ENCODE measurements at places on chromosomes 5 and 9.

- DNase-seq = no peak
These were observed 38.0 kb downstream of the GDA start for GRCh38 chr9:72187121-72187695.

- DNase-seq = no peak
These were observed 21.7 kb upstream of the C5orf47 start for GRCh38 chr5:173967241-173967640.

- no peak for DNase-seq
These were observed 6.4 kb upstream of the AMBP start for GRCh38 chr9:114084282-114085073.

DNA sequence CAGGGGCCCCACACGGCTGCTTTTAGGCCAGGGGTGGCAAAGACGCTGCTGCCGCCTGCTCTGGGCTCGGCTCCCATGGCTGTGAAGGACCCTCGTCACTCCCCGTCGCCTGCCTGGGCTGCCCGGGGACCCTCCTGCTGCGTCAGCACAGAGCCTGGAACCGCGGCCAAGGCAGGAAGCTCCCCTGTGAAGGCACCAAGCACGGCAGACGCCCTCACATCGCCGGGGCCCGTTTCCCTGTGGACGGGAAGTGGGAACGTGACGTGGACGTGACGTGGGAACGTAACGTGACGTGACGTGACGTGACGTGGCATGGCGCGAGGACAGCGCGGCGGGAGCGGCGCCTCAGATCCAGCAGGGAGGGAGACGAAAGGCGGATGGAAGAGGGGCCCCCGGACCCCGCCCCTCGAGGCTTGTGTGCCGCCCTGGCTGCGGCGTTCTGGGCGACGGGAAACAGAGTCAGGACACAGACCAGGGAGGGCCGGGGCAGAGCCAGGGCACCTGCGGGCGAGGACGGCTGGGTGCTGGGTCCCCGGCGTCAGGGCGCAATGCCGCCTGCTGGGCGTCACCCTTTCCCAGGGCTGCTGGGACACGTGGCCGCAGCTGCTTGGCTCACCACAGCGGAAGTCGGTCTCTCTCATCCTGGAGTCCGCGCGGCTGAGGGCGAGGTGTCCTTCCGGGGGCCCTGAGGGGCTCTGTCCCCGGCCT lies 53.1 kb downstream of the MRPL36 start:
- DNase-seq = no peak

DNA sequence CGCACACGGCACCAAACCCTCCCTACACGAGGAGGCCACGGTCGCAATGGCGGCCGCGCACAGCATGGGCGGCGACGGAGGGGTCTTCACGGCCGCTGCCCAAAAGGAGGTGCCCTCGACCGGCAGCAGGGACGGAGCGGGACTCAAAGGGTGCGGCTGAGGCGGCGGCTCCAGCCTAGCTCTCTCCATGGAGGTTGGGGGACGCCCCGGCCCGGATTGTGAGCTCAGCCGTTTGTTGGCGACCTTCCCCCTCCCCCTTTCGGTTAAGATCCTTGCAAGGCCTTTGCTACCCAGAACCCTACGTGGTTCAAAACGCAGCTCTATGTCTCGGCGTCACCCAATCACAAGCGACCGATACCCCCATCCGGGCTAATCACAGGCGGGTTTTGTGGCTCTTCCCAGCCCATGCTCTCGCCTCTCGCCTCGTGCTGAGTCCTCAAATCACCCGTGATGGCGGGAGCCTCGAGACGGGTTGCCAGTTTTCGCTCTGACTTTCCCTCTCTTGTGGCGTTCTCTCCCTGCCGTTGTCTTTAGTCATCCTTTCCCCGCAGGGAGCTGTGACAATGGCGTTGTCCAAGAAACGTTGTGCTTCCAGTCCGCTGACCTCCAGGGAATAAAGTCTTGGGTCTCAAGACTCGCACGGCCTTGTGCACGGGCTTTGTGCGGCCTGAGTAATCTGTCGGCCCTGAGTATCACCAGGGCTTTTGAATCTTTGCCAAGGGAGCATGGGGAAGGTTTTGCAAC lies 19.5 kb downstream of the C5orf52 start:
- no peak for DNase-seq

GRCh38 chr9:104144336-104144735 lies 50.2 kb downstream of the SMC2 start:
- no peak for DNase-seq

GRCh38 chr9:123712399-123712798 lies 217.5 kb downstream of the DENND1A start:
- no peak for DNase-seq

GRCh38 chr5:120901199-120901598 lies 437.1 kb downstream of the PRR16 start:
- no peak for DNase-seq

GRCh38 chr5:179119415-179120170 lies 59.4 kb downstream of the ZNF354C start:
- DNase-seq = no peak

- no peak for DNase-seq
These were observed 11.5 kb upstream of the SH3RF2 start for GRCh38 chr5:145924849-145925248.

DNA sequence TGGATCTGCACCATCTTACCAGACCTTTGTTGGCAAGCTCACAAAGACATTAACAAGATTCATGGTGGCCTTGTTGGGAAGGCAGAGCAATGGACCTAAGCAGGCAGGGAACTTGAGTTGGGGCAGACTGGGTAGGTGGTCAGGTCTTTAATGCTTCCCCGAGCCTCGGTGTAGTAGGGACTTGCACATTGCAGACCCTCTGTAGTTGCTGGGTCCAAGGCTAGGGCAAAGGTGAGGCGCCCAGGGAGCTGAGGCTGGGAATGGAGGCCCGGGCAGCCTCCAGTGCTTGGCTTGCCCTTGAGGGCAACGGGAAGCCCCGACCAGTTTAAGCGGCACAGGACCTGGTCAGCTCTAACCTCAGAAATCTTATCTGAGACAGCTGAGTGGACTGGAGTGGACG lies 24.1 kb downstream of the NKX2-5 start:
- DNase-seq = no peak

GRCh38 chr5:143350751-143351602 lies 52.5 kb downstream of the NR3C1 start:
- no peak for DNase-seq

DNA sequence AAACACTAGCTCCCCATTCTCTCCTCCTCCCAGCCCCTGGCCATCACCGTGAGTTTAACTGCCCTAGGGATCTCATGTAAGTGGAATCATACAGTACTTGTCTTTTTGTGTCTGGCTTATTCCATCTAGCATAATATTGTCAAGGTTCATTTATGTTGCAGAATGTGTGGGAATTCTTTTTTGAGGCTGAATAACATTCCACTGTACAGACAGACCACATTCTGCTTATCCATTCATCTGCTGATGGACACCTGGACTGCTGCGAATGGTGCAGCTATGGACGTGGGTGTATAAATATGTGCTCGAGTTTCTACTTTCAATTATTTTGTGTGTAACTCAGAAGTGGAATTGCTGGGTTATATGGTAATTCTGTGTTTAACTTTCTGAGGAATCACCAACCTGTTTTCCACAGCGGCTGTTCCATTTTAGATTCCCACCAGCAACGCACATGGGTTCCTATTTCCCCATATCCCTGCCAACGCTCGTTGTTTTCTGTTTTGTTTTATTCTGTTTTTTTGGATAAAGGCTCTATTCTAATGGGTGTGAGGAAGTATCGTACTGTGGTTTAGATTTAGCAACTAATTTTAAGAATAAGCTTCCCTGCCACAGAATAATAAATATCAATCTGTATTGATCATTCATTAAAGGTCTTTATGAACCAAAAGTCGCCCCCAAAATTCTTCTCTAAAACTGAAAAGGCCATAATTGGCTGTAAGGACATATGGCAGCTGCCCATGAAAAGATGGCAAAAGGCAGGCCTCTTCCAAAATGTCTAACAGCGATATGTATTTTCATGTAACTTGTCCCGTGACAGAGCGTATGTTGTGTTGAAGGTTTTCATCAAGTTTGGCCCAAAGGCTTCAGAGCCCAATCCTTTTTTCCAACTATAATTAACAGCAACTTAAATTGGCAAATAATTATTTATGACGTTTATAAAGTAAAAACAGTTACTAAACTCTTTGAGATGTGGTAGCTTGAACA lies 70.3 kb downstream of the DAP start:
- DNase-seq = no peak

GRCh38 chr9:12464910-12465512 lies 228.2 kb upstream of the TYRP1 start:
- no peak for DNase-seq

DNA sequence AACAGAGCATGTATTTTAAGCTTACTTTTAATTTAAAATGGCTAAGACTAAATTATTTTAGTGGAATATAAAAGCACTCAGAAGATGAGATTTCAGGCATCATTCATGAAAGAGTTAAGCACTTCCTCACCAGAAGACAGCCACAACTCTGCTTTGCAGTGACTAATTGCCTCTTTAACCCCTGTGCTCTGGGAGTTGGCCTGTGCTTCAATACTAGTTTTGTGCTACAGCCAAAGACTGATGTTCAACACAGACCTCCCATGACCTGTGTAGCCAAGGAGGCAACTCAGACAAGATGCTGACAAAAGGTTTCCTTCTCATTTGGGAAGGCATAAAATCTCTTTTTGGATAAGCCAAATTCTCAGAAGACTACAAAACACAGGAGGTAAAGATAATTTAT lies 353.5 kb downstream of the FBXL17 start:
- no peak for DNase-seq

- no peak for DNase-seq
These were observed 3.4 kb downstream of the MATR3 start for GRCh38 chr5:139296862-139297326.

- no peak for DNase-seq
These were observed 394.9 kb upstream of the CD180 start for GRCh38 chr5:67591491-67591890.

GRCh38 chr9:6502399-6502798 lies 89.4 kb downstream of the UHRF2 start:
- no peak for DNase-seq

DNA sequence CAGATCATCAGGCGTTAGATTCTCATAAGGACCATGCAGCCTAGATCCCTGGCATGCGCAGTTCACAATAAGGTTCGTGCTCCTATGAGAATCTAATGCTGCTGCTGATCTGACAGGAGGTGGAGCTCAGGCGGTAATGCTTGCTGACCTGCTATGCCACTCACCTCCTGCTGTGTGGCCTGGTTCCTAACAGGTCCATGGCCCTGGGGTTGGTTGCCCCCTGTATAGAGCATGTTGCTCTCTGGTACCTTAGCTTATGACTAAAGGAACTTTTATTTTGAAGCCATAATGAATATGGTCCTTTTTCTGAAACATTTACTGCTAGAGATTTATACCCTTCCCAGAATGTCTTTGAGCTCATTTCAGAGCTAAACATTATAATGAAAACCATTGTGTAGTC lies 3.1 kb downstream of the MAN2A1 start:
- no peak for DNase-seq

DNA sequence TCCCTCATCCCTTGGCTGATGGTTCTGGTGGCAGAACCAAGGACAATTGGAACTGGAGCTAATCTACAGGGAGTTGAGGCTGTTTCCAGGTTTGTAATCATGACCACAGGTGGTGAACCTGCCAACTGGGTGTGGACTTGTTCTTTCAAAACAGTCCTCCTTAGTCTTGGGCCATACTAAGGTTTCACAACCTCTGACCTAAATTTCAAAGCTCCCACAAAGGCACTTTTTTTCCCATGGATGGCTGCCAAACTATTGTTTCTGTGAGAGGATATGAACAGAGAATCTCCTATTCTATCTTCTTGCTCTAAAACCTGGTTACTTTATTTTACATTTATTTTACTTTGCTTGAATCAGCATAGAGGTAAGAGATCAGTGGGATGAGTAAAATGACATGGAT lies 106.5 kb upstream of the IZUMO3 start:
- no peak for DNase-seq

DNA sequence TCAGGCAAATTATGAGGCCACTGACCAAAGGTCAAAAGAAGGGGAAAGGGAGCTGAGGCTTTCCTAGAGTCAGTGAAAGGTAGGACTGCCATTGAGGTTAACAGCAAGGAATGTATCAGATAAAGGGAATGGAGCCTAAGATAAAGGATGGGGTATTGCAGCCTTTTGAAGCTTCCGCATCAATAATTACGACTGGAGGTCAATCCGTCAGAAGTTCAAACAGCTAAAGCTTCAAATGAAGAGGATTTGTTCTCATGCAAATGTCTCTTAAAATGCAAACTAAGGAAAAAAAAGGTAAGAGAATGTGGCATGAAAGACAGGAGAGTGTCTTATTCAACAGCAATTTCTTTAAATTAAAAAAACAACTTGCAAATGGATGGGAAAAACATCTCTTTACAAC lies 341.1 kb upstream of the RGMB start:
- no peak for DNase-seq

DNA sequence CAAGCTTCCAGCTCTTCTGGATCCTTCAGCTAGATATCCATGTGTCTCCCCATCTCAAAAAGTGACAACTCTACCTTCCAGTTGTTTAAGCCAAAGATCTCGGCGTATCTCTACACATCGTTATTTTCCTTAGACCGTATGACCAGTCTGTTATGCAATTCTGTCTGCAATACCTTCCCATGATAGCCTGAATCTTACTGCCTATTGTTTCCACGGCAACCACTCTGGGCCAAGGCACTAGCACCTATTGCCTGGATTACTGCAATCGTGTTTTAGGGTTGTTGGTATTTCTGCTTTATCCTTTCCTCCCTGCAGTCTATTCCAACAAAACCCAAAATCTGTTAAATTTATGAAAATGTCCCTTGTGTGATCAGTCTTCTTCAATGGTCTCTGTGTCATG lies 448.4 kb downstream of the MTRR start:
- no peak for DNase-seq

GRCh38 chr9:96514108-96514799 lies 64.3 kb downstream of the HABP4 start:
- DNase-seq = no peak

DNA sequence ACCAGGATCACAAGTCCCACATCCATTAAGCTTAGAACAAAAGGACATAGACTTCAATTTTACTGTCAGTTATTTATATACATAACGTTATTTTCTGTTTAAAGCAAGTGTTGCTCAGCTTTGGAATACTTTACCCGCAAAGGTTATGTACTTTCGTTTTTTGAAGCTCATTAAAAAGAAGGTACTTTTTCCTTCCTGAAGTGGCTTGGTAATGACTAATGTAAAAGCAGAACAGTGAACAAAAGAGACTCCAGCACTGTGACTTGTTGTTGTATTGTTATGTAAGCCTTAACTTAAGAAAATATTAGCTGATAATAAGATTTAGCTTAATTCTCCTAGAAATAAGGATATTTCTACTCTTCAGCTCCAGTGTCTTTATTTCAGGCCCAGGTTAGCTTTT lies 97.3 kb upstream of the SLCO6A1 start:
- DNase-seq = no peak
